ENCODE measurements at places on chromosomes 1 and 21. TPM values are rescaled to one million over a fixed set of nuclear protein-coding genes. Genes with fewer than 3 reads are reported as not detected.

DNA sequence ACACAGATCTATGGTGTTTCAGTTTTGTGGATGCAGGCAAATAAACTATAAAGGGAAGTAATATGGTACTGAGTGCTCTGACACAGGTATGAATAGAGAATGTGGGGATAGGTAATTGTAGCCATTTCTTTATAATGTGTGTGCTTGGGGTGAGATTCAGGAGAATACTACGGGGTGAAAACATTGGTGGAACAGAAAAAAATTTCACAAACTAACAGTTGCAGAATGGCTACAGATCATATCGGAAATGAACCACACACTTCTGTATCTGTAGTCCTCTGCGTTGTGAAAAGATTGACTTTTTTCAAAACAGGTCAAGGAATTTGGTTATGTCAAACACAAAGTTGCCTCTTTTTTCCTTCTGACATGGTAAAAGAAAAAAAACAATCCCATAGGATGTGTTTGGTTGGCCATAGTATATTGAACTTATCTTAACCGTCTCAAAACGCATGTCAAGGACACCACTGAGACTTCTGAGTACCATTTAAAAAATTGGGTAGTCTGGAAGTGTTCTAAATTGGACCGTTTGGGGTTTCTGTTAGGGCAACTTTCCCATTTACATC is 1.1 kb upstream of the CDC73 start:
- H3K27ac ChIP-seq, result peak overlapping the region; percentile 97
- peaks cover 16% of the 10 kb centered on the region for H3K4me1 ChIP-seq
- H3K36me3 ChIP-seq, result peaks cover 19% of the 10 kb centered on the region
- H3K27me3 ChIP-seq, result no peaks in the 10 kb centered on the region
- peak overlapping the region; percentile 65 for H3K4me3 ChIP-seq

DNA sequence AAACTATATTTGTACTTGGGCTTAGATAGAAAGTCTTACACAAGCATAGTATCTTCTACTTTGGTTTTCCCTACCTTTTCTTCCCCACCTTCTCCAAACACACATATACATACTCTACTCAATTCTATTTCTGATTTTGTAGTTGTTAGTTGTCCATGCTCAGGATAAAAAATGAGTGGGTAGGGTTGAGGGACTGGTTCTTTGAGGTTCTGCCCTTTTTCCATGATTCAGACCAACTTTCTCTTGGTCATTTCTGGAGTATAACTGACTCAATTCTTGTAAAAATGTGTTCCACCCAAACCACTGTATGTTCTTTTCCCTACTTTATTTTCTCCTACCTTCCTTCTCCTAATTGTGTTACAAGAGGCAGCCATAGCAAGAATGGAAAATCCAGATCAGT is 3.3 kb downstream of the CFAP126 start:
- H3K4me1 ChIP-seq, result peaks cover 3% of the 10 kb centered on the region
- peaks cover 49% of the 10 kb centered on the region for H3K36me3 ChIP-seq
- H3K4me3 ChIP-seq, result no peak overlapping the region

GRCh38 chr1:226823643-226824042 is 46.8 kb upstream of the PSEN2 start:
- H3K4me3 ChIP-seq, result no peak overlapping the region
- H3K4me1 ChIP-seq, result peaks cover 7% of the 10 kb centered on the region
- no peaks in the 10 kb centered on the region for H3K36me3 ChIP-seq
- DNase-seq, result no peak

- no peak overlapping the region for H3K4me3 ChIP-seq
- no peaks in the 10 kb centered on the region for H3K27me3 ChIP-seq
- DNase-seq, result no peak
- peaks cover 59% of the 10 kb centered on the region for H3K36me3 ChIP-seq
- no peaks in the 10 kb centered on the region for H3K4me1 ChIP-seq
- no peak overlapping the region for H3K27ac ChIP-seq
These were observed 61.4 kb upstream of the LAX1 start for GRCh38 chr1:203703586-203703985.

GRCh38 chr1:211900441-211900840 is 69.9 kb upstream of the LPGAT1 start:
- no peaks in the 10 kb centered on the region for H3K4me1 ChIP-seq
- H3K36me3 ChIP-seq, result no peaks in the 10 kb centered on the region
- H3K27ac ChIP-seq, result no peak overlapping the region
- DNase-seq, result no peak
- no peak overlapping the region for H3K4me3 ChIP-seq

DNA sequence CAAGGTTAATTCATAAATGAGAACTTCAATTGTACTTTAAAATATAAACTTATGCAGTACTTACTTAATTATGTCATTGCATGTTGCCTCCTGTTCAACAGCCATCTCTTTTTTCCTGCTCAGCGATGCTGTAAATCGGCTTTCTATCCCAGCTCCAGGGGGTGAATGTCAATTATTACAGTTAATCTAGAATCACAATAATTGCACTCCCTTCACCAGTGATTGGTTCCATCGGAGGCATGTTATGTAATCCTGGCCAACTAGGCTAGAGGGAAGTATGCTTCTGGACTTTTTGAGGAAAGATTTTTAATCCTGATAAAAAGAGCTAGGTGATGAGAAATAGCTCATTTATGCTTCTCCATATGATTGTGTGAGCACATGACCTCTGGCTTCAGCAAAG is 53.8 kb upstream of the SGIP1 start:
- DNase-seq, result no peak
- H3K4me1 ChIP-seq, result no peaks in the 10 kb centered on the region
- H3K27ac ChIP-seq, result no peak overlapping the region
- H3K4me3 ChIP-seq, result no peak overlapping the region
- H3K27me3 ChIP-seq, result no peaks in the 10 kb centered on the region
- H3K36me3 ChIP-seq, result no peaks in the 10 kb centered on the region

DNA sequence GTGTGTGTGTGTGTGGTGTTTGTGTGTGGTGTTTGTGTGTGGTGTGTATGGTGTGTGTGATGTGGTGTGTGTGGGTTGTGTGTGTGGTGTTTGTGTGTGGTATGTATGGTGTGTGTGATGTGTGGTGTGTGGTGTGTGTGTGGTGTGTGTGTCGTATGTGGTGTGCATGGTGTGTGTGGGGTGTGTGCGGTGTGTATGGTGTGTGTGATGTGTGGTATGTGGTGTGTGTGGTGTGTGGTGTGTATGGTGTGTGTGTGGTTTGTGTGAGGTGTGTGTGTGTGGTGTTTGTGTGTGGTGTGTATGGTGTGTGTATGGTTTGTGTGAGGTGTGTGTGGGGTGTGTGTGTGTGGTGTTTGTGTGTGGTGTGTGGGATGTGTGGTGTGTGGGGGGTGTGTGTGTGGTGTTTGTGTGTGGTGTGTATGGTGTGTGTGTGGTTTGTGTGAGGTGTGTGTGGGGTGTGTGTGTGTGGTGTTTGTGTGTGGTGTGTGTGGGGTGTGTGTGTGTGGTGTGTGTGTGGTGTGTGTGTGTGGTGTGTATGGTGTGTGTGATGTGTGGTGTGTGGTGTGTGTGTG is 106.2 kb upstream of the ADAR start:
- no peak overlapping the region for H3K4me3 ChIP-seq
- DNase-seq, result no peak
- H3K27me3 ChIP-seq, result peaks cover 47% of the 10 kb centered on the region
- no peaks in the 10 kb centered on the region for H3K36me3 ChIP-seq
- no peak overlapping the region for H3K27ac ChIP-seq

DNA sequence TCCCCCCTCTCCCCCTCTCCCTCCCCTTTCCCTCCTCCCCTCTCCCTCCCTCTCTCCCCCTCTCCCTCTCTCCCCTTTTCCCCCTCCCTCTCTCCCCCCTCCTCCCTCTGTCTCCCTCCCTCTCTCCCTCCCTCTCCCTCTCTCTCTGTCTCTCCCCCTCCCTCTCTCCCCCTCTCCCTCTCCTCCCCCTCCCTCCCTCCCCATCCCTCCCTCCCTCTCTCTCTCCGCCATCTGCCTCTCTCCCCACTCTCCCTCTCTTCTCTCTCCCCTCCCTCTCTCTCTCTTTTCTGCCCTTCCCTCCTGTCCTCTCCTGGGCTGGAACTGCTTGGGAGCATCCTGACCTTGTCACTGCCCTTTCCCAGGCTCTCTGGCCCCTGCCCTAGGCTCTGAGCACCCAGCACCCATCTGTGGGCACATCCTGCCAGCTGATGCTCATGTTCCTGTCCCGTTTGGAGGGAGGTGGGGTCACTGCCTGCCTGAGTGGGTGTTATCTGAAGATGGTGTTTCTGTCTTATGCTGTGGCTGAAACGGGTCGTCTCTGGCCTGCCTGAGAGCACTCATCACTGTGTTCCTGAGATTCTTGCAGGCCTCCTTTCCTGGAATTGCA is 10.8 kb downstream of the FTCD start:
- H3K4me3 ChIP-seq, result no peak overlapping the region
- DNase-seq, result no peak
- H3K4me1 ChIP-seq, result peaks cover 5% of the 10 kb centered on the region

DNA sequence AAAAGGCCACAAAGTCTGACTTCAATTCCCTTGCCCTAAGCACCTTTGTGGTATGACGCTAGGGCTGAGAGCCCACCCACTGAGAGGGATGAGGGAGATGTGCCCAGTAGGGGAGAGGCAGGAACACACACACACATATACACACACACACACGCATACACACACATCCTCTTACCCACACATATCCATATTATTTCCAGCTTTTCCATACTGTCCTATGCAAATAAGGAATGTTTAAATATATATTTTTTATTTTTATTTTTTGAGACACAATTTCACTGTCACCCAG is 3.0 kb downstream of the RAB25 start:
- H3K27ac ChIP-seq, result no peak overlapping the region
- peaks cover 6% of the 10 kb centered on the region for H3K4me1 ChIP-seq
- DNase-seq, result no peak
- H3K4me3 ChIP-seq, result no peak overlapping the region

DNA sequence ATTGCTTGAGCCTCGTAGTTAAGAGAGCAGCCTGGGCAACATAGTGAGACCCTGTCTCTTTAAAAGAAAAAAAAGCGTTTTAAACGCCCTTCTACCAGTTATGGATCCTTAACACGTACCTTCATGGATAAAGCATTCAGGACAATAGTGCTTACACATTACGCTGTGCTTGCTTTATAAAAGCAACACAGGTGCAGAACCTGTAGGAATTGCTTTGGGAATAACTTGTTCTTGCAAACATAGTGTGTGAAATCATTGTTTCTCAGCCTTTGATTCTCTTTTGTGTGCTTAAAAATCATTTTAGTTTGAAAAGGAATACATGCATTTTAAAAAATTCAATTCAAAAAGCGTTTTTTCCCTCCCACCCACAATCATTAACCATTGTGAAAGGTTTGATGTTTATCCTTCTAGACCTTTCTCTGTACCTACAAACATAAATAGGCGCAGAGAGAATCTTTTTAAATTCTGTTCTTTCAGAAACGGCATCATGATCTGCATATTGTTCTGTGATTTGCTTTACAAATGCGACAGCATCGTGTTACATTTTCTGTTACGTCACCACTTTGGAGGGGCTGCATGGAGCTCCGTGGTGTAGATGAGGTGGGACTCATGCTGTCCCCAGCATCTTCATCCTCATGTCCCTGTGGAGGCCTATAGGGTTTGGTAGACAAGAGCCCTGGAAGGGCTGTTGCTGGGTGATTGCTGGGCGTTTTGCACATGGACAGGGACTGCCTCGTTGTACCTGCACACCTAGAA is 54.6 kb downstream of the SPSB1 start:
- no peak overlapping the region for H3K4me3 ChIP-seq
- peaks cover 80% of the 10 kb centered on the region for H3K27me3 ChIP-seq
- H3K36me3 ChIP-seq, result no peaks in the 10 kb centered on the region
- H3K4me1 ChIP-seq, result peaks cover 10% of the 10 kb centered on the region
- no peak overlapping the region for H3K27ac ChIP-seq

DNA sequence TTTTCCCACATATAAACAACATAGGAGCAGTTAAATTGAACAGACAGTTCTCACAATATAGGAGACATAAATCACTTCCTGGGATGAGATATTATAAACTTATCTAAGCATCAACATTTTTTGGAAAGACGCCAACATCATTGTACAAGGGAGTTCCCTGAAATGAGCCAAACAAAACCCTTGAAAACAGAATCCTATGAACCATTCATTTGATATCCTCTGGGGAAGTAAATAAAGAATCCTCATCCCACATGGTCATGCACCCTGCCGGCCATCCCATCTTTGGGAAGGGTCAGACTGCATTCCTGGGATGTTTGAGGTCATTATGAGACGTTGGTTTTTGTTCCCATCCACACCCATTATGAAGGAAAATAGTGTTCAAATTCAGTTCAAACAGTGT is 111.8 kb upstream of the USP25 start:
- H3K27me3 ChIP-seq, result no peaks in the 10 kb centered on the region
- H3K4me3 ChIP-seq, result no peak overlapping the region
- no peak overlapping the region for H3K27ac ChIP-seq

GRCh38 chr1:62593825-62594394 is 3.4 kb upstream of the ANGPTL3 start:
- H3K27me3 ChIP-seq, result no peaks in the 10 kb centered on the region
- no peaks in the 10 kb centered on the region for H3K36me3 ChIP-seq
- no peak overlapping the region for H3K27ac ChIP-seq
- no peak for DNase-seq
- no peaks in the 10 kb centered on the region for H3K4me1 ChIP-seq

DNA sequence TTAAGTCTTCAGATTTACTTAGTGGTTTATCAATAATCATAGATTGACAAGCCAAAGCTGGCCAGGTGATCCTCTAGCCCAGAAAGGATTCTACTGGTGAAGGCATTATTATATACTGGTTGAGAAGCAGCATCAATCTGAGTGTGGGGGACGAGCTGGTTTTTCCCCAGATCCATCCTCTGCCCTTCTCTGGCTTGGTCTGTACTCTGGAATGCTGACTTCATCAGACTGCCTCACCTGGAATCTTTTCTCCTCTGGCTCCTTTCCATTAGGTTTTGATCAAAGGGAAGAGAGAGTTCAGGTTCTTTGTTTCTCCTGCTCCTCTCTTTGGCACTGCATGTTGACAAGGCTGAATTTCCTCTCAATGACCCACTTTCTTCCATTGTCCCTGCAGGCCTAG is 93.9 kb downstream of the KCTD3 start:
- H3K4me1 ChIP-seq, result no peaks in the 10 kb centered on the region
- H3K27me3 ChIP-seq, result no peaks in the 10 kb centered on the region
- no peak for DNase-seq
- no peaks in the 10 kb centered on the region for H3K36me3 ChIP-seq
- no peak overlapping the region for H3K27ac ChIP-seq

The NID1 gene
- polyA plus RNA-seq, result not detected

The IL12RB2 gene
- 2.8 TPM for polyA plus RNA-seq

The AK4 gene
- 23.3 TPM for polyA plus RNA-seq

The ILDR2 gene
- polyA plus RNA-seq, result 0.03 TPM

The SMIM1 gene
- 93.3 TPM for polyA plus RNA-seq

The PPIAL4G gene
- not detected for polyA plus RNA-seq

The FBLIM1 gene
- not detected for polyA plus RNA-seq

The C1orf53 gene
- 5.8 TPM for polyA plus RNA-seq

The KIF26B gene
- not detected for polyA plus RNA-seq

The VHLL gene
- polyA plus RNA-seq, result not detected

The ANKRD35 gene
- 0.07 TPM for polyA plus RNA-seq

The AMY1A gene
- polyA plus RNA-seq, result not detected

Measured in K562 (cell line).